ENCODE measurements at places on chromosomes 5 and 9.

GRCh38 chr5:156716591-156717380 lies 133.3 kb upstream of the PPP1R2B start:
- DNase-seq = no peak

GRCh38 chr5:135245521-135246499 lies 153.2 kb downstream of the MACROH2A1 start:
- no peak for DNase-seq

DNA sequence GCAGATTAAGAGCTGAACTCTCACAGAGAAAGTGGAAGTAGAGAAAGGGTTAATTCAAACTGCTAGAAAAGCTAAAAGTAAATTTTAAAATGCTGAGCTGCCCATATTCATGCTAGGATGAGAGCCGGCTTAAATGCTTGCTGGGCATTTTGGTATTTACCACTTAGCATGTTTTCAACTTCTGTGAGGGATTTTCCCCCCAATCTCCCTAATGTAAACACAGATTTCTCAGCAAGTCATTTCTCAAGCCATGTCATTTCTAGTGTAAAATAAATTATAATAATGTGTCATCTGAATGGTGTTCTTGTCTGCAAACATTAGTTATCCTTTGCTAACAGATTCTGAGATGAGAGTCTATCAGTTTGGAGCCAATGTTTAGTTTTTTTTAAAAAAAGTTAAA lies 22.3 kb downstream of the RPS23 start:
- no peak for DNase-seq

DNA sequence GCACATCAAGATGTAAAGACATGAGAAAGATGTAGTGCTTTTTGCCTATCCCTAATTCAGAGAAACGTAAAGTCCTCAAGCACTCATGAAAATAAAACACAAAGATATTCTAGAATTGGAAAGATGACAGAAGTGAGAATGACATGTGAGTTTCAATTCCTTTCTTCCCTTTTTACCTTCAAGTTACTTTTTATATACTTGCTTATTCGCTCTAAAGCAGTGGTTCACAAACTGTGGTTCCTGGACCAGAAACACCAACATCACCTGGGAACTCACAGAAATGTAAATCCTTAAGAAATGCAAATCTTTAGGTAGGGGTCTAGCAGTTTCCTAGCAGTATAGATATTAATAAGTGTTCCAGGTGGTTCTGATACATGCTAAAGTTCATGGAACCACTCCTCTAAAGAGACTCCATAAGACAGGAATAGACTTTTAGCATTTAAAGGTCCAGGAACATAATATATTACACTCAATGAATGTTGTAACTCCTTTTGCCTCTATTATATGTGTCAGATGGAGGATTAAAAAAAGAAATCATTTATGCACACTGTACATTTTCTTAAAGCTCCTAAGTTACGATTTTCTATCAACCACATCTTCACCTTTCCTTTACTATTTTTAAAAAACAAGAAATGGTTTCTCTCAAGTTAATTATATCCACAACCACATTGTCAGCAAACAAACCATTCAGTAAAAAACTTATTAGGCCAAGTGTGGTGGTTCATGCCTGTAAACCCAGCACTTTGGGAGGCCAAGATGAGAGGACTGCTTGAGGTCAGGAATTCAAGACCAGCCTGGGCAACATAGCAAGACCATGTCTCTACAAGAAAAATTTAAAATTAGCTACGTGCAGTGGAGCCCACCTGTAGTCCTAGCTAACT lies 39.9 kb downstream of the ERP44 start:
- DNase-seq = no peak

- DNase-seq = no peak
Observed at GRCh38 chr5:3349704-3350565, 245.7 kb upstream of the IRX1 start.

GRCh38 chr9:95007226-95007869 lies 280.8 kb downstream of the AOPEP start:
- DNase-seq = no peak

- no peak for DNase-seq
Observed at GRCh38 chr5:95347506-95348120, 43.6 kb upstream of the FAM81B start.
